ENCODE measurements at places on chromosomes 1 and 21.

DNA sequence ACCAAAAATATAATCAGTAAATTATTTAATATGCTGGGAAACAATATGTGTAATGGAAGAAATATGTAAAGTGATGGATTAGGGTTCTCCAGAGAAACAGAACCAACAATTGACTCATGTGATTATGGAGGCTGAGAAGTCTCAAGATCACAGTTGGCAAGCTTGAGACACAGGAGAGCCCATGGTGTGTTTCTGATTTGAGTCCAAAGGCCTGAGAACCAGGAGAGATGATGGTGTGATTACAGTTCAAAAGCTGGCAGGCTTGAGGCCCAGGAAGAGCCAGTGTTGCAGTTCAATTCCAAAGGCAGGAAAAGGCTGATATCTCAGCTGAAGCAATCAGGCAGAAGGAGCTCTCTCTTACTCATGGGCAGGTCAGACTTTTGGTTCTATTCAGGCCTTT, 138.8 kb upstream of the NBPF11 start:
- no peak for DNase-seq

DNA sequence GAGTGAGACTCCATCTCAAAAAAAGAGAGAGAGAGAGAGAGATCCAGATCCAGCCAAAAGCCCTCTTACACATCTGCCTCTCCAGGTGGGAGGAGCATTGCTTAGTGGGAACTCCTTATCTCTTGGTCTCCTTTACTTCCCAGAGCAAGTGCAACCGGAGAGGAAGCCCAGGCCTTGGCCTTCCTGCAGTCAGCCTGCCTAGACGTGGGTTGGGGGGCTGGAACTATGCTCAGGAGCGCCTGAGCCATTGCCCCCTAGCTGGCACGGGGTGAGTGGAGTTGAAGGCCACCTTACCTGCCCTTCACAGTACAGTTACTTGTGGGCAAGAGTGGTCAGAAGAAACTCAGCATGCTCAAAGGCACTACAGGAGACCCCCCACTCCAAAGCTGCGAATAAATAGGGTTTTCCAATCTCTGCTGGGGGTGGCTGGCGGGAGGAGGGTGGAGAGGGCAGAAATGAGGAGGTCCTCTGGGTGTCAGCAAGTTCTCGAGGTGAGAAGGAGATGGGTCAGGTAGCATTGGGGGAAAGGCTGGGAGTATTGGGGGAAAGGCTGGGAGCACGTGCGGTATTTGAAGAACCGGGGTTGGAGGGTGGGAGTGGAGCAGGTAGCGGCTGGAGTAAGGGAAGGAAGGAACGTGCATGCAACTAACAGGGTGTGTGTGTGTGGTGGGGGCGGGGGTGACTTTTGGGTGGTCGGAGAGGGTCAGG, 4.7 kb upstream of the DMBX1 start:
- DNase-seq = no peak

DNA sequence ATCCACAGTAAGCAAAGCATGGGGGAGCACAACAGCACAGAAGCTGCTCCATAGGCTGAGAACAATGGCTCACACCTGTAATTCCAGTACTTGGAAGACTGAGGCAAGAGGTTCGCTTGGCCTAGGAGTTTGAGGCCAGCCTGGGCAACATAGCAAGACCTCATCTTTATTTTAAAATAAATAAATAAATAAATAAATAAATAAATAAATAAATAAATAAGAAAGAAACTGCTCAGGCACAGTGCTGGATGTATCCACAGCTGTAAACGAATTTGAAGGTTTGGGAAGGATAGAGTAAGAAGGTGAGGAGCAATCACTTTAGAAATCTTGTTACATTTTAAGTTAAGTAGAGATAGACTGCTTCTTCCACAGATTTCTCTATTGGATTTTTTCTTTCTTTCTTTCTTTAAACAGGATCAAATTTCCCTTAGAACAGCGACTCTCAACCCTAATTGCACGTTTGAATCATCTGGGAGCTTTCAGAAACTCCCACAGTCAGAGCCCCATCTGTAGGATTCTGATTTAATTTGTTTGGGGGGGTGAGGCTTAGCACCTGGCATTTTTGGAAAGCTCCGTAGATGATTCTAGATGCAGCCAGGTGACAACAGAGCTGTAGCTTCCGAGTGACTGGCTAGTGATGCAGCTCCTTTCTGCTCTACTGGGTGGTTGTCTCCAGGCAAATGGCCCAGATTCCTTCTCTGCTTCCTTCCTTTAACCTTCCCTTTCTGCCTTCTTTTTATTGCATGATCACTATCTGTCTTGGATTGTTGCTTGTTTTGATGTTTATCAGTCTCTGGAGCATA, 53.5 kb downstream of the S1PR1 start:
- DNase-seq = no peak

- DNase-seq = no peak
Measured at GRCh38 chr21:42465008-42465802, 30.8 kb downstream of the RSPH1 start.

DNA sequence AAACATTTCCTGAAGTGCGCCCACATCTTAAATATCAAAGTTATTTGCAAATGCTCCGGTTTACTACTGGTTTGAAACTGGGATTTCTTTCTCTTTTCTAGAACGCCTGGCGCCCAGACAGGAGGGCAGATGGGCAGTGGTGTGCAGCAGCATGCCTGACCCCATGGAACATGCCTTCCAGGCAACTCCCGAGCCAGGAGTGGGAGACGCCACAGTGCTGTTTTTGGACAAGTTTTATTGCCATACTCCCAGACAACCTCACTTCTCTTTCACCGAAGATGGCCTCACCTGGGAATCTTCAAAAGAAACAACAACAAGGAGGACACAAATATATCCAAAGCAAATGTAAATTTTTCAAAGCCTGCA, 21.5 kb downstream of the UBE2G2 start:
- DNase-seq = no peak

DNA sequence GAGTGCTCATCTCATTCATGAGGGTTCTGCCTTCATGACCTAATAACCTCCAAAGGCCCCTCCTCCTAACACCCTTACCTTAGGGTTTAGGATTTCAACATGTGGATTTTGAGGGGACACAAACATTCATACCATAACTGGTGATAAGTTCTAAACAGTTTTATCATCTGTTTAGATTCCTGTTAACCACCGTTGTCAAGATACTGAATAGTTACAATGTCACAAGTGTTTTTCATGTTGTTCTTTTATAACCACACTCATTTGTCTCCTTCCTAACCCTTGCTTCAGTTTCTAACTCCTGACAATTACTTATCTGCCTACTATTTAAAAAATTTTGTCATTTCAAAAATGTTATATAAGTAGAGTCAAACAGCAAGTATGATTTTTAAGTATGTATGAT, 86.0 kb downstream of the NCAM2 start:
- no peak for DNase-seq

DNA sequence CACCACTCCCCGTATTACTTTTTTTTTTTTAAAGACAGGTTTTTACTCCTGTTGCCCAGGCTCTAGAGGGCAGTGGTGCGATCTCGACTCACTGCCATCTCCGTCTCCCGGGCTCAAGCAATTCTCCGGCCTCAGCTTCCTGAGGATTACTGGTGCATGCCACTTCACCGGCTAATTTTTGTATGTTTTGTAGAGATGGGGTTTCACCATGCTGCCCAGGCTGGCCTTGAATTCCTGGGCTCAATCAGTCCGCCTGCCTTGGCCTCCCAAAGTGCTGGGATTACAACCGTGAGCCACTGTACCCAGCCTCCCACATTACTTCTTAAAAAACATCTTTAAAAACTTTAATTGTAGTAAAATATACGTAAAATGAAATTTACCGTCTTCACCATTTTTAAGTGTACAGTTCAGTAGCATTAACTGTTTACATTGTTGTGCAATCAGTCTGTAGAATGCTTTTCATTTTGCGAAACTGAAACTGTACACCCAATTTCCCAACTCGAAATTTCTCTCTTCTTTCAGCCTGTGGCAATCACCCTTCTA, 77.0 kb downstream of the ZMYM4 start:
- DNase-seq = no peak

GRCh38 chr1:42933610-42934491, 24.8 kb downstream of the SLC2A1 start:
- DNase-seq = no peak

DNA sequence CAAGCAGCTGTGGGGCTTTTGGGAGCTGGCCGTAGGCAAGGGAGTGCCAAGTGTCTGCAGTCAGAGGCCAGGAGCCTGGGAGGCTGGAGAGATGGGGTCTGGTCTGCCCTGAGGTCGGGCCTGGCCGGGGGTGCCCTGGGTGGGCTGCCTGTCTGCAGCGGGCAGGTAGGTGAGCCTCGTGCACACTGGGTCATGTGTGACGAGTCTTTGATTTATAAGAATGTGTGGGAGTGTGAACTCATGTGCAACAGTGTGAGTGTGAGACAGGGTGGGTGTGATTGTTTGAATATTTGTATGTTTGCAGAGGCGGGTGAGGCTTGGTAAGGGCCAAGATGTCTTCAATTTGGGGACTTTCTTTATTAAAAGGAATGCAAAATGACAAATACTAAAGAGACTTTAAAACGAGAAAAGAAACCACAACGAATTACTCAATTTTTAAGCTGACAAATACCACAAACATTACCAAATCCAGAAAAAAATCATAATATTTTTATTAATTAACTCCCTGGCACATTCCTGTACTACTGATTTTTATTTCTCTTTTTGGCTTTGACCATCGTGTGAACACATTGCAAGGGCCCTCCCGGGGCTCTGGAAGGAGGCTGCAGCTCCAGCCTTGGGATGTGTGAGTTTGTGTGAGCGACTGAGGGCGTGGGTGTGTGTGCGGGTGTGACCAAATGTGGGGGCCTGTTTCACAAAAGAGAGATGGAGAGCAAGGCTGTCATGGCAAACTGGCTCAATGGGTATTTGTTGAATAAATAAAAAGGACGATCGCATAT, 110.3 kb upstream of the WNT4 start:
- DNase-seq = no peak

- no peak for DNase-seq
Measured at GRCh38 chr1:84538599-84538998, 32.2 kb upstream of the GNG5 start.

- no peak for DNase-seq
Measured at GRCh38 chr1:228341450-228341813, 65.2 kb downstream of the TRIM11 start.

DNA sequence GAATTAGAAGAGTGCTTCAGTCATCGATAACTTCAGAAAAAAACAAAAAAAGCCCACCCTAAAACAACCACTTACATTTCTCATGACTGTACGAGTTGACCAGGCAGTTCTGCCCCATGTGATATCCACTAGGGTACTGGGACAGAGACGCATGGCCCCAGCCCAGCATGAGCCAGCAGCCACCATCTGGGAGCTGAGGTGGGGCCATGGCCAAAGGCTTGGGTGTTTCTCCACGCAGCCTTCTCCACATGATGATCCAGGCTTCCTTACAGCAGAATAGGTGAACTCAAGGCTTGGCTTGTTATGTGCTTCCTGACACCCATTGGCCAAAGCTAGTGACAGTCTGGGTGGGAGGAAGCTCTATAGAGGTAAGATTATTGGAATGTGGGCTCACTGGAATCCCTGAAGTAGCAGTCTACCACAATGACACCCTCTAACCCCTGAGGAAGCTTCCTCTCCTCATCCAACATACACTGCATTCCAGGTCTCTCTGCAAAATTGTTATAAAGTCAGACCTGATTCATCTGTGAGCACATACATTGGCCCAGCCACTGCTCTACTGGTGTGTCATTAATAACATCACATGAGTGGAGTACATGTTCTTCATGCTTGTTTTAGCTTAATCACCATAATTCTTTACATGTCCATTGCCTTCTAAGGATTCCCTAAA, 66.3 kb upstream of the NTPCR start:
- no peak for DNase-seq

DNA sequence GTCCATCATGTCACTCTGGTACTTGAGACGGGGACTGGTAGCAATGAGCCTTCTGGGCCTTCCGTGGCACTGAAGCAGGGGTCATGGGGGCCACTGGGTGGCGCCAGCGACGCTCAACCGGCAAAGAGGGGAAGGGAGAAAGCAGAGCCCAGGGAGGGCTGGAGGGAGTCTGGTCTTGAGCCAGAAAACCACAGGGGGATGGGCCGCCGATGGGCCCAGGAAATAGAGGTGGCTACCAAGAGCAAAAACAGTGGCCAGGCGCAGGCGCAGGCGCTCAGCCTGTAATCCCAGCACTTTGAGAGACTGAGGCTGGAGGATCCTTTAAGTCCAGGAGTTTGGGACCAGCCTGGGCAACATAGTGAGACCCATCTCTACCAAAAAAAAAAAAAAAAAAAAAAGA, 21.8 kb downstream of the EXOC8 start:
- peak; percentile 69 for DNase-seq

- DNase-seq = no peak
Measured at GRCh38 chr1:111988743-111989453, 570 bp downstream of the KCND3 start.

DNA sequence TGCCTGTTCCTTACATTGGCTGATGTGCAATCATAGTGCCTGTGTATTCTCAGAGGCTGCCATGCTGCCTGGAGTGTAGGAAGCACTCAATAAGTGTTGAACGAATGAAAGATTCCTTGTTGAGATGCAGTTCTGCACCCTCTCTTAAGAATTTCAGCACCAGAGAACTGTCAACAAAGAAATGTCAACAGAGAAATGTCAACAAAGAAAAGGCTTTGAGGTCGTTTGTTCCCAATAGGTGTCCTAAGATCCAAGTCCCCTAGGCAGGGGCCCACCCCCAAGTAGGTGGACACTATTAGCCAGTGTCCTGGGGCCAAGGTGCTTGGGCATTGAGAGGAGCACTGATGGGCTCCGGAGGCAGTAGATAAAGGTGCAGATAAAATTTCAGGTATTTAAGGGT, 12.6 kb downstream of the KCND3 start:
- no peak for DNase-seq

GRCh38 chr1:171802207-171802606, 20.7 kb downstream of the METTL13 start:
- no peak for DNase-seq

DNA sequence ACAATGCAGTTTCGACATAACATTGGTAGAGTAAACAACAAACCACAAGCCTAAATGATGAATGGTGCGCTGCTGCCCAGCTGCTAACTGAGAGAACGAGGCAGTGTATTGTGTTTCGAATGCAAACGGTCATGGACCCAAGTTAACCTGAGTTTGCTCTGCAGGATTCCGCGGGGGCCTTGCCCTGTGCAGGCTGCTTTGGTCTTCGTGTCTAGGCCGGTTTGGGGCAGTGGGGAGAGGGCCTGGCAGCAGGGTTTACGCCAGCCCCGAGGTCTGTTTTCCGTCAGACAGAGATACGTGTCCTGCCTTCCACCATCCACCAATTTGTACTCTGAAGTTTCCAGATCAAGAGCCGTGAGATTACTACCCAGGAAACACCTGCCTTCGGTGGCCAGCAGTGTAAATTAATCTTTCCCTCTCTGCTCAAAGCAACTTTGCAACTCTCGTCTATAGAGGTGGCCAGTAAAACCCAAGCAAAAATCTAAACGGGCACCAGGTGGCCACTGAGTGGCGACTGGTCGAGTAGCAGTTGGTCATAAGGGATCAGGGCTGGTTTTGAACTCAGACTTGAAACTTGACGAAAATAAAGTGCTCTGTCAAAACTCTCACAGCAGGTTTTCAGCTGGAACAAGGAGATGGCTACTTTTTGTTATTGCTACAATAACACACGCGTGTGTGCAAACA, 6.3 kb upstream of the PRDM15 start:
- peak; percentile 14 for DNase-seq

Data from dermis blood vessel endothelial cell (primary cell).